ENCODE measurements at places on chromosomes 1 and 21.

GRCh38 chr21:33539616-33540015, 2.3 kb downstream of the GART start:
- no peak for DNase-seq

DNA sequence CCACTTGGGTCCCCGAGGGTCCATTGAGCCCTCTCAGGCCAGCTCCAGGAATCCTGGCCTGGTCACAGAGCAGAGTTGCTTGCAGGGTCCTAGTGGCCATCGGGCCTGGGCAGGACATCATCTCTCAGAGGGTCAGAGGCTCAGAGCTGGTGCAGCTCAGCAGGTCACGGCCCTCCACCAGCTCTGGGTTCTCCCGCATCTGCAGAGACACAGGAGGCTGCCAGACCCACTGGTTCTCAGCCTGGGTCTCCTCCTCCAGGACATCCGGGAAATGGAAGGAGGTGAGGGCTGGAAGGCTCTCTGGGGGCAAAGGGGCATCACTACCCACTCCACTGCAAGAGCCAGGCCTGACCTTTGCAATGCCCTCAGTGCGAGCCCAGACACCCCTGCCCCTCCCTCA, 6.5 kb downstream of the TMEM54 start:
- DNase-seq: no peak

- DNase-seq: peak; percentile 72
Measured at GRCh38 chr1:16138772-16139221, 17.1 kb downstream of the EPHA2 start.

GRCh38 chr1:94608852-94609530, 67.4 kb upstream of the F3 start:
- no peak for DNase-seq

DNA sequence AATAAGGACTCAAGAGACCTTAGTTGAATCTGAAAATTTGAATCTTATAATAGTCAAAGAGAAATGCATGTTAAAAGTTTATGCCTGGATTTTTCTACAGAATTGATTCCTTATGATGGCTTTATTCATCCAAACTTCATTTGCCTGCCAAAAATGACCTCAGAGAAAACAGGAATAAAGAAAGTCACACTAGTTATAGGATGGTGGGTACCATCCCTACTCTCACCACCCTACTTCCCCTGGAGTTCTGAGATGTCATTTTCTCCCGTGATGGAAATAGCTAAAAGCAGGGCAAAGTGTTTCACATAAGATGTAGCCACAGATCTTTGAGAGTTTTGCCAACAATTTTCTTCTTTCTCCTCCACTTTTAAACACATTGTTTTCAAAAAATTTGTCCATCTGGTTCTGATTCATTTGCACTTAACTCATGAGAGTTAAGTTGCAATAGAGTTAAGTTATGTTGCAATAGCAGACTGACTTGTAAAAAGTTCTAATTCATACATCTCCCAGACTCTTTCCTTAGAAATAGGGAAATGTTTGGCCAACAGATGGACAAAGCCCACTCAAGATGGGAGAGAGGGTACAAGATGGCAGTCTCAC, 384.6 kb downstream of the PLPP3 start:
- DNase-seq: no peak

- no peak for DNase-seq
Measured at GRCh38 chr1:52544665-52545525, 8.0 kb downstream of the TUT4 start.

DNA sequence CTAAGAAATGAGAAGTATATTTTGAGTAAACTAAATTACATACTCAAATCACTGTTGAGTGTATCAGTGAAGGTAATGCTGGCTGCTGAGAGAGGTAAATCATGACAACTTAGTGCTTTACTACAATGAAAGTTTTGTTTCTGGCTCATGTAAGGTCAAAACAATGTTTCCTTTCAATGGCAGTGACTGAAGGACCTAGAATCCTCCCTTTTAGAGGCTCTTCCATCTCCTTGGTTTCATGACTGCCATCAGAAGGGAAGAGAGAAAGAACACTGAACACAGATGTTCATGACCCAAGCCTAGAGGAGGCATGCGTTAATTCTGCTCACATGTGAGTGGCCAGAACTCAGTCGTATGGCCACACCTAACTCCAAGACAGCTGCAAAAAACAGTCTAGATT, 130.6 kb downstream of the AKT3 start:
- no peak for DNase-seq

- no peak for DNase-seq
Measured at GRCh38 chr21:35451276-35451675, 402.2 kb upstream of the RUNX1 start.

- peak; percentile 29 for DNase-seq
Measured at GRCh38 chr1:224432672-224433040, 1.9 kb downstream of the WDR26 start.

DNA sequence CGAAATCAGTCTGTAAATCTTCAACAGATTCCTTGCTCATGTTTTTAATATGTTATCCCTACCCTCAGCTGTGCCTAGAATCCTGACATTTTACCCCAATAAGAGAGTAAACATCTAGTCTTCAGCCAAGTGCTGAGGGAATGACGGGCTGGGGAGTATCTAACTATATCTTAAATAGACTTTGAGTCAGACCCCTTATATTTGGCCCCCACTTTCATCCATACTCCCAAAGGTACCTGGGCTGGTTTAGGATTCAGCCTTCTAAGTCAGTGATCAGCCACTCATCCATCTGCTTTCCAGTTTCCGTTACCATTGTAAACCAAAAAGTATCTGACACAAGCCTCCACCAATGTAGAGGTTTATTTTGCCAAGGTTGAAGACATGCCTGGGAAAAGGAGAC, 36.1 kb upstream of the CNIH3 start:
- no peak for DNase-seq

GRCh38 chr1:151312411-151312810, 14.8 kb downstream of the PI4KB start:
- DNase-seq: peak; percentile 50

GRCh38 chr21:25441835-25442234, 165.4 kb downstream of the MRPL39 start:
- DNase-seq: no peak

- DNase-seq: peak; percentile 31
Measured at GRCh38 chr1:41661428-41662060, 177.1 kb upstream of the EDN2 start.

DNA sequence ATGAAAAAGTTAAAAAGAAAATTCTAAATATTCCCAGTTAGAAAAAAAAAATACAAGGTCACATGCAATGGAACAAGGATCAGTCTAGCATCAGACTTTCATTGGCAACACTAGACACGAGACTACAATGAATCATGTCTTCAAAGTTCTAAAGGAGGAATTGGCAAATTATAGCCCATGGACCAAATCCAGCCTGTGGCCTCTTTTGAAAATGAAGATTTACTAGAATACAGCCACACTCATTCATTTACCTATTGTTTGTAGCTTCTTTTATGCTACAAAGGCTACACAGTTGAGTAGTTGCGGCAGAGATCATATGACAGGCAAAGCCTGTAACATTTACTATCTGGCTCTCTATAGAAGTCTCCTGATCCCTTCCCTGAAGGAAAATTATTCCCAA, 71.4 kb downstream of the MRPL39 start:
- DNase-seq: no peak

- no peak for DNase-seq
Measured at GRCh38 chr1:240572328-240572727, 39.6 kb downstream of the GREM2 start.

DNA sequence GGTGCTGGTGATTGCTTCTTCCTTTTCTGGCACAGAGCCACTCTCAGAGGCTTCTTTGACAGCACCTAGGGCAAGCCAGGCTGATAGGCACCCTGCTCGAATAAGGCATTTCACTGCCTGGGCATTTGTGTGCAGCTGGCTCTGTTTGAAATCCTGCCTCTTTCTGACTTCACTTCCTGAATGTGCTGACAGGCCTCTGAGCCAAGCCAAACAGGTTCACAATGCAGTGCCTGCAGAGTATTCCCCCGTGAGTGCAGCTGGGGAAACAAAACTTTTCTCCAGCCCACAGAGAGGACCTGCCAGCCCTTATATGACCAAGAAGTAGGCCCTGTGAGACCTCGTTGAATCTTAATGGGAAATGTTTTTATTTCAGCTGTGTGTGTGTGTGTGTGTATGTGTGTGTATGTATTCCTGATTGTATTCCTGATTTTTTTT, 10.4 kb downstream of the JUN start:
- DNase-seq: peak; percentile 93

DNA sequence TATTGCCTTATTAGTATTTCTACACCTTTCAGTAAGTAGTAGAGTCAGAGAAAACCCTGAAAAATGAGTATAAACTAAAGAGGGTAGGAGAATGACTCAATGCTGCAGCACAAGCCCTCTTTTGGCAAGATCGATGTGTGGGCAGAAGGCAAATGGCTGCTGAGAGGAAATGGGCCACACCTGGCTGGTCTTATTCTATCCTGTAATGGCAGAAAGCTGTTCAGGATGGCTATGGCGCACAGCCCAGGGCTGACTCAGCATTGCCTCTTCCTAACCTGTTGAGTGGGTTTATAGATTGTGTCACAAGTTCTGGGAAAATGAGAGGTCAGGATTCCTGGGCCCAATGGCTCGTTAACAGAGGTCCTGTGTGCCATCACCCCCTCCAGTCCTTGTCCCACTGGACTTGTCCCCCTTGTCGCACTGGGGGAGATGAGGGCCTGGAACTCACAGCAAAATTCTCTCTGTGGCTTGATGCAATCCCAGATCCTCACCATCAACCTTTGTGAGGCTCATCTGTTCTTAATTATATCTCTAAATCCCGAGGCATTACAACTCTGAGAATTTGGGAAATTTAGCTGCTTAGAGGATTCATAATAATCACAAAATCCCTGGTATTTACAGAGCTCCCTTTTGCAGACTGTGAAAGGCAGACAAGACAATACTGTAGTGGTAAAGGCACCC, 13.2 kb downstream of the HMGB4 start:
- DNase-seq: no peak

DNA sequence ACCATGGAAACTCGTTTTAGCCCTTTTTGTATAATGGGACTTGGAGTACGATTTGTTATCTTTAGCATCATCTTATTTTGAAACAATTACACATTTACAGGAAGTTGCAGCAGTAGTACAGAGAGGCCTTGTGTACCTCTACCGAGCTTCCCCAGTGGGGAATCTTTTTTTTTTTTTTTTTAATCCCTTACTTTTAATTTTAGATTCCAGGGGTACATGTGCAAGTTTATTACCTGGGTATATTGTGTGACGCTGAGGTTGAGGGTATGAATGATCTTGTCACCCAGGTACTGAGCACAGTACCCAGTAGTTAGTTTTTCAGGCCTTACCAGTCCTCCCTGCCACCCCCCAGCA, 45.9 kb downstream of the HHAT start:
- DNase-seq: no peak

DNA sequence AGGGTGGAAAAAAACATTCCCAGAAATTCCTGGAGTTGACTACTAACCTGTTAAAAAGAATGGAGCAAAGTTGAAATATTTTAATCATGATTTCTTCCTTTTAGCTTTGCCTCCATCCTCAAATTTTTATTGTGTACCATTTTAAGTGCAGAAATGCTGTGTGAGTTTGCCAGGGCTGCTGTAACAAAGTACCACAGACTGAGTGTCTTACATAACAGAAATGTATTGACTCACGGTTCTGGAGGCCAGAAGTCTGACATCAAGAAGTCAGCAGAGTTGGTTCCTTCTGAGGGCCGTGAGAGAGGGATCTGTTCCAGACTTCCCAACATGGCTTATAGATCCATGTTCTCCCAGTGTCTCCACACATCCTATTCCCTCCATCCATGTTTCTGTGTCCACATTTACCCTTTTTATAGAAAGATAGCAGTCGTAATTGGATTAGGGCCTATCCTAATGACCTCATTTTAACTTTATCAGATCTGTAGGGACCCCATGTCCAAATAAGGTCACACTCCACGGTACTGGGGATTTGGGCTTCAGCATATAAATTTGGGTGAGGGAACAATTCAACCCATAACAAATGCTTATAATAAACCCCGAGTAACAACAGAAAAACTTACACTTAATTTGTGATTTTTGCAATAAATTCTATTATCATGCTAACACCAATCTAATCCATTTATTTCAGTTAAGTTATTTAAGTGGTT, 12.7 kb downstream of the SNX7 start:
- no peak for DNase-seq

GRCh38 chr1:38068220-38068979, 21.8 kb upstream of the POU3F1 start:
- DNase-seq: no peak

DNA sequence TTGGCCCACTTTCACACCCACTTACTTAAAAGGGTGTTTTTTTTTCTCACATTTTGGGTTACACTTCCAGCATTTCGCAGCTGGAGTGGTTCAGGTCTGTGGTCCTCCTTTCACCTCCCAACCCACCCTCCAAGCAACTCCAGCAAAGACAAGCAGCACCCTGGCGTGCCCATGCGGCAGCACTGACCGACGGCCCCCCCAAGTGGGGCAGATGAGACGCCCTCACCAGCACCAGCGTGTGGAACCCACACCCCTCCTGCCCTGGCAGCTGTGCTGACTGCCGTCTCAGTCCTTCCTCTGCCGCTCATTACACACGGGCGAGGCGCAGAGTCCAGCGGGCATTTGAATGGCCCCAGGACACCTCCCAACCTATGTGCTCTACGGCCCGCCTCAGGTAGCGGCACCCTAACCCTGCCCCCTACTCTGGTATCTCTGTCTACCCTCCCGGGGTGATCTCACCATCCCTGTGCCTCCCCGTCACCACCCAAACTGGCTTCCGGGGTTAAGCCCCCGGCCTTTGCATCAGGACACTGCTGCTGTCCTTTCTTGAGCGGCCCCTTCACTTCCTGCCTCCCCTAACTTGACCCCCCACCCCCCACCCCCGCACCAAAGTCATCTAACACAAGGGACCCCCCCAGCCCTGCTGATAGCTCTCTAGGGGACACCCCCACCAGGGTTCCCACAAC, 10.9 kb downstream of the LSS start:
- DNase-seq: no peak

DNA sequence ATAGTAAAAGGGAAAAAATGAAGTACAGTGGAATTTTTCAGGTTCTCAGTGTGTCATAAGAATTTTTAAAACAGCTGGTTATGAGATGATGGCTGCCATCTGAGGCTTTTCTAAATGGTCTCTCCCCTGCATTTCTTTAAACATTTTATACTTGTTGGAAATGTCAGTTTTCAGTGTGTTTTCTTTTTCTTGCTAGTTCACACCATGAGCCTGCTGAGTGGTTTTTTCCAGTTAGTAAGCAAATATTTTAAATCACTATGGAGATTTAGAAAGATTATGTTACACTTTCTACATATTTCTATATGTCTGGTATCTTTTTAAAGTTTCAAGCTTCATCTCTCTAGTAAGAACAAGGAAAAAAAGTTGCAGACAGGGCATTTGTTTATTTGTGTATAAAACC, 9.6 kb downstream of the RBM15 start:
- DNase-seq: no peak

DNA sequence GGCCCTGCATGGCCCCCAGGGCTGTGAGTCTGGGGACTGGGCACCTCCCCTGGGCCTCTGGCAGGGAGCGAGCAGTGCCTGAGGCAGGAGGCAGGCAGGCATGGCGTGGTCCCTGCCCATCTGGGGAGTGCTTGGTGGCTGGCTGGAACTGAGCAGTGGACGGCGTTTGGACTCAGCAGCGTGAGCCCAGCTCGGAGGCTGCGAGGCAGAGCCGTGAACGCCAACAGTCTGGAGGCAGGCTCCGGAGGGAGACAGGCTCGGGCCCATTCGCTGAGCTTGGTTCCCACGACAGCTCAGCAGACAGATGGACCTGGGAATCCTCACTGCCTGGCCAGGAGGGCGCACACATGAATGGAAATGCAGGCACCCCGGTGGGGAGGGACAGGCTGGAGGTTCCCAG, 160.7 kb upstream of the POU3F1 start:
- DNase-seq: no peak

Measured in lung microvascular endothelial cell (primary cell).